ENCODE measurements at places on chromosomes 4 and X. TPM values are rescaled to one million over a fixed set of nuclear protein-coding genes. Genes with fewer than 3 reads are reported as not detected.

GRCh38 chr4:26218677-26219605, 101.9 kb upstream of the RBPJ start:
- no peaks in the 10 kb centered on the region for H3K36me3 ChIP-seq
- no peak overlapping the region for H3K27ac ChIP-seq
- H3K4me1 ChIP-seq, result no peaks in the 10 kb centered on the region
- DNase-seq, result no peak
- H3K4me3 ChIP-seq, result no peak overlapping the region

GRCh38 chr4:41006141-41006540, 208.2 kb downstream of the APBB2 start:
- no peaks in the 10 kb centered on the region for H3K36me3 ChIP-seq
- H3K27ac ChIP-seq, result no peak overlapping the region
- H3K4me3 ChIP-seq, result no peak overlapping the region
- DNase-seq, result peak; percentile 50
- no peaks in the 10 kb centered on the region for H3K27me3 ChIP-seq

DNA sequence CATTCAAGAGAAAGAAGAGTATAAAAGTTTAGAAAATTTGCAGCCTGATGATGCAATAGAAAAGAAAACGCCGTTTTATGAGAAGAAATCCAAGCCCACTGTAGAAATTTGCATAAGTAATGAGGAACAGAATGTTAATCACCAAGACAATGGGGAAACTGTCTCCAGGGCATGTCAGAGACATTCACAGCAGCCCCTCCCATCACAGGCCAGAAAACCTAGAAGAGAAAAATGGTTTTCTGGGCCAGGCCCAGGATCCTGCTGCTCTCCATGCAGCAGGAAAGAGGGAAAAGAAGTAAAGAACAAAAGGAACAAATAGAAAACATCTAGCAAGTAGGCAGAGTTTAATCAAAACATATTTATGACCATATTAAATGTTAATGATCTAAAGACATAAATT, 119.0 kb downstream of the ANKRD50 start:
- H3K27ac ChIP-seq, result no peak overlapping the region
- no peak overlapping the region for H3K4me3 ChIP-seq
- H3K4me1 ChIP-seq, result no peaks in the 10 kb centered on the region
- DNase-seq, result no peak
- no peaks in the 10 kb centered on the region for H3K27me3 ChIP-seq

GRCh38 chrX:50003467-50003866, 81.1 kb downstream of the CLCN5 start:
- H3K36me3 ChIP-seq, result no peaks in the 10 kb centered on the region
- H3K27ac ChIP-seq, result no peak overlapping the region
- H3K4me3 ChIP-seq, result no peak overlapping the region
- H3K27me3 ChIP-seq, result no peaks in the 10 kb centered on the region

GRCh38 chr4:23212558-23212957, 519.8 kb downstream of the GBA3 start:
- DNase-seq, result no peak
- no peaks in the 10 kb centered on the region for H3K4me1 ChIP-seq
- H3K27ac ChIP-seq, result no peak overlapping the region

DNA sequence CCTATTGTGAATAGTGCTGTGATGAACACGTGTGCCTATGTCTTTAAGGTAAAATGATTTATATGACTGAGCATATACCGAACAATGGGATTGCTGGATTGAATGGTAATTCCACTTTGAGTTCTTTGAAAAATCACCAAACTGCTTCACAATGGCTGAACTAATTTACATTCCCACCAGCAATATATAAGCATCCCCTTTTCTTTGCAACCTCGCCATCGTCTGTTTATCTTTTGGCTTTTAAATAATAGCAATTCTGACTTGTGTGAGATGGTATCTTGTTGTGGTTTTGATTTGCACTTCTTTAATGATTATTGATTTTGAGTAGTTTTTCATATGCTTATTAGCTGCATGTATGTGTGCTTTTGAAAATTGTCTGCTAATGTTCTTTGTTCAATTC, 31.8 kb upstream of the UGT2A1 start:
- H3K4me3 ChIP-seq, result no peak overlapping the region
- H3K4me1 ChIP-seq, result no peaks in the 10 kb centered on the region
- no peaks in the 10 kb centered on the region for H3K27me3 ChIP-seq
- no peaks in the 10 kb centered on the region for H3K36me3 ChIP-seq
- no peak overlapping the region for H3K27ac ChIP-seq
- DNase-seq, result no peak

The FRMD7 gene
- total RNA-seq, result not detected

The IBSP gene
- not detected for total RNA-seq

Data from cardiac muscle cell (in vitro differentiated cells and primary cell).